LHCN-M2 (cell line): ENCODE measurements at places on chromosomes 6 and 20. TPM values are rescaled to one million over a fixed set of nuclear protein-coding genes. Genes with fewer than 3 reads are reported as not detected.

Gene TPX2
- total RNA-seq, result 188 and 191 TPM in 2 replicates

Gene CFAP61
- 0.06 TPM in 1 of 2 replicates, not detected in the other for total RNA-seq

Gene ADGB
- not detected in 2 replicates for total RNA-seq

Gene KCNQ2
- not detected in 2 replicates for total RNA-seq

Gene FKBP5
- total RNA-seq, result 68.0 and 105 TPM in 2 replicates

Gene TFAP2D
- not detected in 2 replicates for total RNA-seq

Gene BPIFB4
- total RNA-seq, result not detected in 2 replicates

Gene HAO1
- not detected in 2 replicates for total RNA-seq

Gene OOEP
- total RNA-seq, result not detected in 2 replicates
